ENCODE measurements at places on chromosomes 5 and 9.

DNA sequence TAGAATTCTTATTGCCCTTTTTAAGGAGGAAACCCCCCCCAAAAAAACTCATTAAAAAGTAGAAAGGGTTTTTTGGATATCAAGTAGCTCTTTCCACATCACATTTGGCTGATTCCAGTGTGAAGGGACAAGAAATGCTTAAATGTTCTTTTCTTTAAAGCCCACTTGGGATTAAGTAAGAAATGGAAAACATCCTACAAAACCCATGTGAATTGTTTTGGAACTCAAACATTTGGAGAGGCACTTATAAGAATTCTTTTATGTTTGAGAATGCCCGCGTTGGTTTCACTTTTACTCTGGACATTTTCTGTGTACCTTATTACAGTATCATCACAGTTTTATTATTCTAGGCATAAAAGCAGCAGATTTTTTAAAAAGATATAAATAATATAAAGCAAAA, 301.1 kb upstream of the ACTBL2 start:
- no peak for DNase-seq

GRCh38 chr9:20335668-20336332, 286.5 kb downstream of the MLLT3 start:
- no peak for DNase-seq

- DNase-seq = no peak
Observed at GRCh38 chr9:131915181-131915580, 164.5 kb downstream of the MED27 start.

DNA sequence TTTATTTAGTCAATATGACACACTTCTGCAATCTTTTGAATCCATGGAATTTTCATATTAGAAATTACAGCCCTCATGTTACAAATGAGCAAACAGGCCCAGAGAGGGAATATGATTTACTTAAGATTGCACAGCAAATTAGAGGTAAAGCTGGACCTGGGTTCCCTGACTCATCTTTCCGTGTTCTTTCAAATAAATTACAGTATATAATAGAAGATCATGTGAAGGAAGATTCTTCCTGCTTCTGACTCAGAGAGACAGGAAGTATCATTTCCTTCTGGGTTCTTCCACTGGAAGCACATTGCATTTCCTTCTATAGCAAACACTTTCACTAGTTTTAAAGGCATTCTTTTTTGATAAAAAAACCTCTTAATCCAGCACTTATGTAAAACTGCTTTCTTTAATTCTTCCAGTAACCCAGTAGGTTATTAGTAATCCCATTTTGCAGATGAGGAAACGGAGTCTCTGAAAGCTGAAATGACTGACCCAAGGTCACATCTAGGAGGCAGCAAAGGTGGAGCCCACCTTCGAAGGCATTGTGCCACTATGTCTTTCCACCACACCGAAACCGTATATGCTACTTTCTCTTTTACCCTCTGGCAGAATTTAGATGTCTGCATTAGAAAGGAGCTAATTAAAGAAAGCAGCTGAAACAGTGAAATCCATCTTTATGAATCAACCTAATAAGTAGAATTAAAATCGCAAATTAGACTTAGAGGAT, 566.7 kb upstream of the KLF4 start:
- DNase-seq = no peak

DNA sequence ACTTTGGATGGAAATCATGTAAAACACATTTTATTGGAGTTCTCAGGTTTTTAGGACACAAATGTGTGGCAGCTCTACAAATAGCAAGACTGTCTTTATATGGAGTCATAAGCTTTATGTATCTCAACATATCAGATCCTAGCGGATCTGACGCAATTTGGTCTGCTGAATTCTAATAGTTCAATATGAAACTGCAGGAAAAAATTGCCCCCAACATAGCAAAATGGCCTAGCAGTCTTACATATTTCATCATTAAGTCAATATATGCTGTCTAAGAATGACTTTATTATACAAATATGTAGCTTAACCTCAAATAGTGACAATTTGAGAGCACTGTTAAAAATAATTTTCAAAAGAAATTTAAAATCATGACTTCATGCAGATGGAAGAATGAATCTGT, 244.3 kb downstream of the TAF11L14 start:
- no peak for DNase-seq

- no peak for DNase-seq
Observed at GRCh38 chr5:159913048-159913447, 3.2 kb upstream of the ADRA1B start.

DNA sequence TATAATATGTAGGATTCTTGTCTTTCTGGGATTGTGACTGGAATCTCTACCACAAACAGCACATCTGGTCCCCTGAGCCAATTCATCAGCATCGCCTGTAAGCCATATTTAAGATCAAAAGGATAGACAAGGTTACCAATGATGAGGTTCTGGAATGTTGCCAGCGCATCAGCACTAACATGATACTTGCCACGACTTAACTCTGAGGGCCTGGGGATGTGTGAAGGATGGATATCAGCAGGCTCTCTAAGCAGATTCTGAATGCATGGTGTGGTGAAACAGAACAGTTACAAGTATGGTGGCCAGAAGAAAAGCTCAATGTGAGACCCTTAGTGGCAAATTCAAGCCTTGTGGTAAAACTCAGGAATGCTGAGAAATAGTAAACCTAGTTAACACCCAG, 143.0 kb downstream of the XRCC4 start:
- no peak for DNase-seq

- DNase-seq = peak; percentile 87
Observed at GRCh38 chr5:141992349-141992963, 20.4 kb downstream of the GNPDA1 start.

- peak; percentile 15 for DNase-seq
Observed at GRCh38 chr9:98168941-98169488, 23.4 kb downstream of the CORO2A start.

DNA sequence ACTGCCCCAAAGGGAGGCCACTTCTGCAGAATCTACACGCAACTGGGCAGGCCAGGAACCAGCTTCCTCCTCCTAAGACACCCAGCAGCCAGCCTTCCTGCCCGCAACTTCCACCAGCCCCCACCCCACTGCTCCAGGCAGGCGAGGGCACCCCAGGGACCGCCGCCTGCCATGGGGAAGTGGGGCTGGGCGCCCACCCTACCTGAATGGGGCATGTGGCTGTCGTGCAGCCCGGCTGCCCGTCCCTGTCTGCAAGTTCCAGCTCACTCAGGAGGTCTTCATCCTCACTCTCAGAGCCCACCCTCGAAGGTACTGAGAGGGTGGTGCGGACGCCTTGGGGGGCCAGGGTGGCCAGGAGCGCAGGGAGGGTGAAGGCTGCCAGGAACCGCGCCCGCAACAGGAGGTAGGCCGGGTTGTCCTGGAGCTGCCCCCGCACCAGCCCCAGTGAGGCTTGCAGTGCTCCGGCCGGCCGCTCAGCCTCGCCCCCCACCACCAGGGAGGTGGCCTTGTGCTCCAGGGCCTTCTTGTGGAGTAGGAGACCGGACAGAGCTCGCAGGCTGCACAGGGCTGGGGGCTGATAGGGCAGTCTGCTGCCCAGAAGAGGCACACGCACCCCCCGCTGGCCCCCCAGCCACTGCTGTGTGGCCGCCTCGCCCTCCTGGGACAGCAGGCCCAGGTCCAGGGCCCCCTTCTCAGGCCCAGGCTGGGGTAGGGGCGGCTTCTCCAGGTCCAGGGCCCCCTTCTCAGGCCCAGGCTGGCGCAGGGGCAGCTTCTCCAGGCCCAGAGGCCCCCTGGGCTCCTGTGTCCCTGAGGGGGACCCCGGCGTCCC, 4.1 kb upstream of the CARD9 start:
- DNase-seq = no peak

GRCh38 chr5:40995801-40996586, 75.1 kb downstream of the MROH2B start:
- DNase-seq = no peak

GRCh38 chr5:141001446-141001843, 35.2 kb downstream of the PCDHAC2 start:
- DNase-seq = no peak

DNA sequence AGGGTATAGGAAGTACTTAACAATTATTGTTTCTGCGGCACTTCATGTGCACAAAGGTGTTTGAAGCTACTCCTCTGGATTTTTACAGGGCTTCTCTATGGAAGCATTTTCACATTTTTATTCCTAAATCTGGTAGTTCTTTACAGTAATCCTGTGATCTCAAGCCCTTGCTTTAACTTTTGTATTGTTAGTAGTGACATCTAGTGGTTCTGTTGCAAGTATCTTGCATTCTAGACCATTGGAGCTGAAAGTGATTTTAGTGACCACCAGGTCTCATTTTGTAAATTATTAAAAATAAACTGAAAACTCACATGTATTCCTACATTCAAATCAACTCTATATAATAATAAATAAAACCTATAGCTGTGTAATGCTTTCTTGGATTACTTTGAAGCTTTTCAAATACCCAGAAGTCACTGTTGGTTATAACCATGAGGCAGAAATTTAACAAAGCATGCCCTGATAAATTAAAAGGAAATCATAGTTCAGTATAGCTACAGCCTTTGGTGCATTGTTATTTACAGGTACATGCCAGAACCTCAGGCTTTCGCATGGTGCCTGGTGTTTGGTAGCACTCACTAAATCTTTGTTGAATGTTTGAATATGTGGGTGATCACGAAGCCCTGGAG, 18.9 kb downstream of the RPS23 start:
- no peak for DNase-seq

DNA sequence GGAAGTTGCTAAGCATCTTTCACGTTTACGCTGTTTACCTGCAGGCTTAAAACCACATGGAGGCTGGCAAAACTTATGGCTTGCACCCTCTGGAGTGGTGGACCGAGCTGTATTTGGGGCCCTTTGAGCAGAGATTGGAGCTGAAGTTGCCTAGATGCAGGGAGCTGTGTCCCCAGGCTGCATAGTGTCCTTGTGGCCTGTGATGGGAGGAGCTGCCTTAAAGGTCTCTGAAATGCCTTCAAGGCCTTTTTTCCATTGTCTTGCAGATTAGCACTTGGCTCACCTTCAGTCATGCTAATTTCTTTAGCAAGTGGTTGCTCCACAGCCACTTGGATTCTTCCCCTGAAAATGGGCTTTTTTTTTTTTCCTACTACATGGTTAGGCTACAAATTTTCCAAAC, 81.5 kb upstream of the CHD1 start:
- no peak for DNase-seq

DNA sequence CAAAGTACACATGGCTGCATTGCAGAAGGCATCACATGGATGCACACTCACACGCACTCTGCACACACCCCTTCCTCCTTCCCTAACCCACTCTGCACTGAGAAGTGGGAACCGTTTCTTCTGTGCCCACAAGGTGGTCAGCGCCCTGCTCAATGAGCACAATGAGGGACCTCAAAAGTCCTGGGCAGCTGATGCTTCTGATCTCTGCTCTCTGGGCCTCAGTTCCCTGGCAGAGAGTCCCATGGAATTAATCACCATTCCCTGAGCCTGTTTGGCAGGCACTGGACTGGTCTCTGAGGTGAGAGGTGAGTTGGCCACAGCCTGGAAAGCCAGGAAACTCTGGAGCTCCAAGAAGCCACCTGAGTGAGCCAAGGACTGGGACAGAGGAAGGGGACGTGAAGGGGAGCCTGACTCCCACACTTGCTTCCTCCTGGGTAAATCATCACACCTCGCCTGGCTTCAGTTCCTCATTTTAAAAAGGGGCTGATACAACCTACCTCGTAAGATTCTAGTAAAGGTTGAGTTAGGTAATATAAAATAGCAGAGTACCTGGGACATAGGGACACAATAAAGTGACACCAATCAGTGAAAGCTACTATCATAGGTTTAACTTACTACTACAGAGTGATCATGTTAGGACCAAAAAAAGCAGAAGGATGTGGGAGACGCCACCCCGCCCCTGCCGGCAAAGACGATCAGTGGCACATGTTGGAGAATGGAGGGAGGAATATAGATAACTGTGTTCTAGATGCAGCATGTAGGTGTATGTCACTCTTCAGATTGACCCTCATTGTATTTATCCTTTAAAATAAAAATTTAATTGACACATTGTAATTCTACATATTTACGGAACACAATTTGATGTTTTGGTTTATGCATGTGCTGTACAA, 21.1 kb upstream of the IGFBPL1 start:
- DNase-seq = no peak

DNA sequence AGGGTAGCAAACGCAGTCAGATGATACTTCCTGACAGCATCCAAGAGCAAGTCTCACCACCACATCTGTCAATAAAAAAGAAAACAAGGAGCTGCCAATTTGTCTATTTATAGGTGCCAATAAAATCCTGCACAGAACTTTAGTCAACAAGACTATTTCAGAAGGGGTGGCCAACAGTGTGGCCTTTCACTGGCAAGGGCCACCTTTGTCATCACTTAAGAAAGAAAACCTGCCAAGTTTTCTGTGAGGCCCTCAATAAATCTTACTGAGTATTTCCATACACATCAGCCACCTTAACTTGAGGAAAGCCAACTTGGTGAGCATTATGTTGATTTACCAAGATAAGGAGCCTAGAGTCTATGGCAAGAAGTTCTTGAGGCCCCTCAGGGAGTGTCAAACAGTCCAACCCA, 312.3 kb downstream of the ENC1 start:
- no peak for DNase-seq

DNA sequence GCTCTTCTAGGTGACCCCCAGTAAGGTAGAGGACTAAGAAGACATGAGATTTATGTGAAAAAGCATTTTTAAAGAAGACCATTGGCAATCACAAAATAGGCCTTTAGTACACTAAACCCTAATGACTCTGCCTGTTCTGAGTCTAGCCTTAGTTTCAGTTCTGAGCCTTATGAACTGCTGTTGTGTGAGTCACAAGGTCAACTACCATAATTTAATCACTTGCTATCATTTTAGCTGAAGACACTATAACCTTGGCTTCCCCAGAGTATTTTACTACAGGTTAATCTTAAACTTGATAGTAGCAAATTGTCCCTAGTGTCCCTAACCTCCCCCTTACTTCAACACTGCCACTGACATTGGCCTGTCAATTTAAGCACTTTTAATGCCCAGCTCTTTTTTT, 34.4 kb downstream of the APC start:
- no peak for DNase-seq

GRCh38 chr5:150497274-150497988, 10.5 kb upstream of the NDST1 start:
- no peak for DNase-seq

DNA sequence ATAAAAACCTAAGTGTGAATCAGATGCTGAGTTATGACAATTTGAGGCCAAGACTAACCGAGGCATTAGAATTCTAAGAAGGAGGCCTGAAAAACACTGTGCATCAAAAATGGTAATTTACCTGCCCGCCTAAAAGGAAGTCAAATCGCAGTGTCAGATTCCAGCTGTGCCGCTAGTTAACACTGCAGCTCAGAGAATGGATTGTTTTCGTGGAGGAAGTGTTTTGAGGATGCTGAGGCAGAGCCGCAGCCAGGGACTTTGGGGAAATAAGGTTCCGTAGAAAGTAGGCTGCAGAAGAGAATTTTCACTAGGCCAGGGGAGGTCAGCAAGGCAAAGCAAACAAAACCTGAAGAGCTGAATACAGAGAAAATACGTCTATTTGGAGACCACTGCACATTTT, 226.4 kb upstream of the ISL1 start:
- no peak for DNase-seq

GRCh38 chr9:112885324-112885723, 5.4 kb downstream of the SLC46A2 start:
- no peak for DNase-seq

- DNase-seq = no peak
Observed at GRCh38 chr5:56112526-56113121, 117.9 kb upstream of the IL6ST start.

All from activated CD4-positive, alpha-beta T cell treated with anti-CD3 and anti-CD28 coated beads, Interleukin-2, amount 50 U/mL, for 4 hours (primary cell).